Small intestine (tissue), 16 donors: ENCODE measurements at places on chromosomes 12 and 14.
A peak's percentile ranks its signal among the peaks of the same experiment; 100 is the strongest.

DNA sequence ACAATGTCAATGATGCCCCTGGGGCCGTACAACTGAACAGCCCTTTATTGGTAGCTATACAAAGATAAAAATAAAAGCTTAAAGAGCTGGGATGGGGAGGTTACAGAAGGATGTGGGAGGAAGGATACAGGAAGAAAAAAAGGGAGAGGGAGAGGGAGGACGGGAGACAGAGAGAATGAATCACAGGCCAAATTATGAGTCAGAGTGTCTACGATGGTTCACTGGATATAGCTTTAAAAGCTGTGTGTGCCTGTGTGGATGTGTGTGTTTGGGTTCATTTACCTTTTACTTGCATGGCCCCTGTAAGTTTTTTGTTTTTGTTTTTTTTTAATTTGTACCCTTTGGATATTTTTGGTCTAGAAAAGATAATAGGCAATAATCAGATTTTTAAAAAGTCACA, 111.9 kb downstream of the CCDC60 start:
- no peak for DNase-seq

DNA sequence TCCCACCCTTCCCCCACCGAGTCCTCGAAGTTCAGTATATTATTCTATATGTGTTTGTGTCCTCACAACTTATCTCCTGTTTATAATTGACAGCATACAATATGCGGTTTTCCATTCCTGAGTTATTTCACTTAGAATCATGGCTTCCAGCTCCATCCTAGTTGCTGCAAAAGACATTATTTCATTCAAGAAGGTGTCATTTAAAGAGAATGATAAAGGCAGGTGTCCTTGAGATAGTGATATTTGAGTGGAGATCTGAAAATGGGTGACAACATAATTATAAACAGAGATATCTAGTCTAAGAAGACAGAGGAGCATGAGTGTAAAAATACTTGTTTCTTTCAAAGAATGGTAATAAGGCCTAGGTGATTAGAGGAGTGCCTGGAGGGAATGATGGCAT, 876.8 kb downstream of the SLC6A15 start:
- no peak for DNase-seq

- no peak for DNase-seq
Measured at GRCh38 chr12:107519906-107520859, 165.4 kb upstream of the PWP1 start.

DNA sequence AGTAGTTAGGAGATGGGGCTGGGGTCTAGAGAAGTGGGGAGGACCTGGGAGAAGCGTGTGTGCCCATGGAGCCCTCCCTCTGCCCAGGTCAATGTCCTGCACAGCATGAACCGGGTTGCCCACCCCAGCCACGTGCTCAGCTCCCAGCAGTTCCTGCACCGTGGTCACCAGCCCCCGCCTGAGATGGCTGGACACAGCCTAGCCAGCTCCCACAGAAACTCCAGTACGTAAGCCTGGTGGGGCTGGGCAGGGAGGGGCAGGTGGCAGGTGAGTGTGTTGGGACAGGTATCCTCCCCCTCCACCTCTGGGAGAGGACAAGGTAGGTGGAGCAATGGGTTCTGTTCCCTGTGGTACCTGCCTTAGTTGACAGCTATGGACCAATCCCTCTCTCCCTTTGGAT, 20.7 kb downstream of the CLSTN3 start:
- no peak for DNase-seq

DNA sequence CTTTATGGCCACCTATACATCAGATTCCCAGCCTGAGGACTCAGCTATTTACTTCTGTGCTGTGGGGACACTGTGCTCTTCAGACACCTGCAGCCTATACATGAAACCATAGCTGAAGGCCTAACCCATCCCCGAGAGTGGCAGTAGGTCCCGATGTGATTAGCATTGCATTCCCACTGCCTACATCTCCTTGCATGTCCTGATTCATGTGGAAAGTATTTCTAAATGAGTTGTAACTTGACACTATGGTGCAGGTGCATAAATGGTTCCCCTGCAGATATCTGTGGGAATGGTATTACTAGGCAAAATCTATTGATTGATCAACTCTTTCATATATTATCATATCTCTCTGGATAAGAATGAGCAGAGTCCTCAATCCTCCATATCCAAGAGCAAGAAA, 433.5 kb downstream of the DAD1 start:
- DNase-seq, result no peak

DNA sequence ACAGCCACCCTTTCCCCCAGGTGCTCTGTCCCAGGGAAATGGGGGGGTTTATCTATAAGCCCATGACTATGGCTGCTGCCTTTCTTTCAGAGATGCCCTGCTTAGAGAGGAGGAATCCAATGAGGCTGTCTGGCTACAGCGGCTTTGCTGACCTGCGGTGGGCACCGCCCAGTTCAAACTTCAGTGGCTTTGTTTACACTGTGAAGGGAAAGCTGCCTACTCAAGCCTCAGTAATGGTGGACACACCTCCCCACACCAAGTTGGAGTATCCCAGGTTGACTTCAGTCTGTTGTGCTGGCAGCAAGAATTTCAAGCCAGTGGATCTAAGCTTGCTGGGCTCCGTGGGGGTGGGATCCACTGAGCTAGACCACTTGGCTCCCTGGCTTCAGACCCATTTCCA, 869.2 kb downstream of the SLC6A15 start:
- no peak for DNase-seq

GRCh38 chr12:25074113-25074512, 120.8 kb downstream of the DNAI7 start:
- no peak for DNase-seq

- no peak for DNase-seq
Measured at GRCh38 chr14:56202256-56202655, 84.0 kb downstream of the PELI2 start.

DNA sequence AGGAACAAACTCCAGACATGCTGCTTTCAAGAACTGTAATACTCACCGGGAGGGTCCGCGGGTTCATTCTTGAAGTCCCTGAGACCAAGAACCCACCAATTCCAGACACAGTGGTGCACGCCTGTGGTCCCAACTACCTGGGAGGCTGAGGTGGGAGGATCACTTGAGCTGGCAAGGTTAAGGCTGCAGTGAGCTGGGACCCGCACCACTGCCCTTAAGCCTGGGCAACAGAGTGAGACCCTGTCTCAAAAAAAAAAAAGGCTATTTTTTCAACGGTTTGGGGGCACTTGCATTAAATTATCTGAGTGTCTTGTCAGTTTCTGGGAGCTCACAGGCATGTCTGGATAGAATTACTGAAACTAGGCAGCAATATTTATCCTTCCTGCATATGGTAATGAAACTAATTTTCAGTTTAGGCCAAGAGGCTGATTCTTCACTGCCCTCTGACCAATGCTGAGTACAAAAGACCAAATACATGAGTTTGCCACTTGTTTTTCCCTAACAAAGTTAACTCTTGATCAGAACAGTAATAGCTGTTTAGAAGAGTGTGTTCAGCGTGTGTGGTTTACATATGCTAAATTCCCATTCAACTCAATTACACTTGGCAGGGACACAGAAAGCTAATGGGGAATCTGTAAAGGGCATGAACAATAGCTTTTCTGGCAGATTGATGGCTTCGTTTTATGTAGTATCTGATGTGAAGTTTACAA, 65.8 kb upstream of the RASSF3 start:
- no peak for DNase-seq

GRCh38 chr12:131034631-131035244, 81.0 kb downstream of the ADGRD1 start:
- DNase-seq, result no peak

- peak; percentile 79 for DNase-seq
Measured at GRCh38 chr14:103056322-103057027, 874 bp downstream of the CDC42BPB start.

GRCh38 chr14:102424923-102425322, 62.2 kb downstream of the TECPR2 start:
- DNase-seq, result no peak
